ENCODE measurements at places on chromosomes 7 and 10.

DNA sequence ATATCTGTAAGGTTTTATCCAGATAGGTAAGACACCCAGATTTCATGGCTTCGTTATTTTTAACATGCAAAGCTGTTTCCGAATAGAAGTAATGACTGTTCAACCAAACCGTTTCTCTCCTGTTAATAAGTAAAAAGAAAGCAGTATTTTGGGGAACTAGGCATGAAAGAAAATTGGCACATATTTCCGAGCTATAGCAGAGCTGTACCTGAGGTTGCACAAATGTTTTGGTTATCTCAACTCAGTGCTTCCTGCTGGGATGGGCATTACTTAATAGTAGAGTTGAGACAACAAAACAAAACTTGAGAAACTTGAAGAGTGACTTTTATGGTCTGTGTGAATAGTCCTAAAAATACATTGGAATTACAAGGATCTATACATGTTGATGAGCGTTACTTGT, 564.3 kb upstream of the SORCS1 start:
- no peak for DNase-seq

DNA sequence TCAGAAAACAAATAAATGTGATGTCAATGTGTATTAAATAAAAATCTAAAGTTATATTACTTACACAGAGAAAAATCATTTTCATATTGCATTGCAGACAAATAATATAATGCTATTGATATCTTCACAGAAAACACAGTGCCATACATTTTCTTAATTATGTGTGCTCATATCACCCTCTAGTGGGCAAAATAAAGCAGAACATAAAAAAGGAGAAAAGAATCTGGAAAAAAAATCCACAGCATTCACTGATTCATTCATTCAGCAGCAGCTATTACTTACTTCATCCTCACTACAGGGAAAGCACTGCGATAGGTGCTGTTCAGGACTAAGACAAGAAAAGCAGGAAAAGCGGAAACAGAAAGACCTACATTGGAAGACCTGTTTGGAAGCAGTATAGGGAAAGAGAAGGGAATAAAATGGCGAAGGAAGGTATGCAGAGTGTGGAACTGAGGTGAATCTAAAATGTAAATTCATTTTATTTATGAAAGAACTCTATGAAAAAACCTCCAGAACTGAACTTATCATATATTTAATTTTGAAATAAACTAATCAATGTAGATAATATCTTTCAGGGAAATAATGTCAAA, 73.2 kb downstream of the POT1 start:
- DNase-seq = peak; percentile 70

DNA sequence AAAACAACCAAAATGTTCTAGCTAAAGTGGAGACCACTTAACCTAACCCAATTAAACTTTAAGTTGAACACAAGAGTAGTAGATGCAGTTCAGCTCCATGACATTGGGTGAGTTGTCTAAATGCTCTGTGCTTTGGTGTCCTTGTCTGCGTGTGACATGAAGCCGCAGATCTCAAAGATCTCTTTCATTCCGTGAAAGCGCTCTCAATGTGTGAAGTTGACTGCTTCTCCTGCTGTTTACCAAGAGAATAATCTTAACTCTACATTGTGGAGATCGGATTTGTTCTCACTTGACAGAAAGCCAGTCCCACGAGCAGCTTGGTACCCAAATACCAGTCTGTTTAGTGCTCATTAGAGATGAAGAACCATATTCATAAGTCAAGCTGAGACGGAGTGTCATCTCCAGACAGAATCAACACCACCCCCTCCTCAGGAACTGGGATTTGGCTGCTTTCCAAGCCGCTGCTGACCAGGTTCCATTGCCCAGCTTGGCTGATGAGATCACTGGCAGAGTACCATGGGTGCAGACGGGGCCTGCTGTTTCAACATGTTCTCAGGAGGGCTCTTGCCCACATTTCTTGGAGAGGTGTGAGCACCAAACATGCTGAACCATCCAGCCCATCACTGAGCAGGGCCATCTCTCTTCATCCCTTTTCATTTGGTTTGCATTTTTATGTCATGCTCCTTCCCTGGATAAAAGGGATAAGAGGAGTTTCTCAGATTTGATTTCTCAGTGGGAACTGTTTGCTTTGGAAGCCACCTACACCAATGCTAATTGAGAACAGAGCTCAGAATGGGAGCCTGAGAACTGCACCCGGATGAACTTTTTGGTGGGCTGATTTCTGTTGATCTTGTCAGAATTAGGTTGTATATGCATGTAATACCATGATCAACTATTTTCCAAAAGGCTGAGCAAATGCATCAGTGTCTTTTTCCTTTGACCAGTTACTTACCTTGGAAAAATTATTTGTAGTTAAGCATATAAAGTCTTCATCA, 95.8 kb upstream of the AGBL3 start:
- DNase-seq = peak; percentile 48

- peak; percentile 83 for DNase-seq
Measured at GRCh38 chr10:102644646-102645387, 538 bp downstream of the TRIM8 start.

GRCh38 chr7:94115316-94115715, 111.2 kb upstream of the BET1 start:
- DNase-seq = no peak

DNA sequence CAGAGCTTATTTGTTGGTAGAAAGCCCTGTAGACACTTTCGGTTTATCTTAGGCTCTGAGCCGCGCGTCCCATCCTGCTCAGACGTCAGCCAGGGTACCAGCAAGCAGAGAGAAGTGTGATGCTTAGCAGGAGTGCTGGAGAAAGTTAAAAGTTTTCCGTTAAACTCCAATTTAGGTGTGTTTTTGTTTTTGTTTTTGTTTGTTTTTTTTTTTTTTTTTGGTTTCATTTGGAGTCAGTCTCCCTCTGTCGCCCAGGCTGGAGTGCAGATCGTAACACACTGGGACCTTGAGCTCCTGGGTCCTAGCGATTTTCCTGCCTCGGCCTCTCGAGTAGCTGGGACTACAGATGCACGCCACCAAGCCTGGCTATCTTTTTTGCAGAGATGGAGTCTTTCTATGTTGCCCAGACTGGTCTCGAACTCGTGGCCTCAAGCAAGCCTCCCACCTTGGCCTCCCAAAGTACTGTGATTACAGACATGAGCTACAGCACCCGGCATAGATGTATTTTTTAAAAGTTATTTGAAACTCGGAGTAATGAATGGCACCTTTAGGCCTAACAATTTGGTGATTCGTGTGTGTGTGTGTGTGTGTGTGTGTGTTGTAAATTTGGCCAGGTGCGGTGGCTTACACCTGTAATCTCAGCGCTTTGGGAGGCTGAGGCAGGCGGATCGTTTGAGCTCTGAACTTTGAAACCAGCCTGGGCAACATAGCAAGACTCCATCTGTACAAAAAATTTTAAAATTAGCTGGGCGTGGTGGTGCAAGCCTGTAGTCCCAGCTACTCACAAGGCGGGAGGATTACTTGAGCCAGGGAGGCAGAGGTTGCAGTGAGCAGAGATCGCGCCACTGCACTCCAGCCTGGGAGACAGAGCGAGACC, 1.3 kb upstream of the HIP1 start:
- DNase-seq = no peak

- no peak for DNase-seq
Measured at GRCh38 chr7:123341102-123341501, 141.3 kb upstream of the SLC13A1 start.

DNA sequence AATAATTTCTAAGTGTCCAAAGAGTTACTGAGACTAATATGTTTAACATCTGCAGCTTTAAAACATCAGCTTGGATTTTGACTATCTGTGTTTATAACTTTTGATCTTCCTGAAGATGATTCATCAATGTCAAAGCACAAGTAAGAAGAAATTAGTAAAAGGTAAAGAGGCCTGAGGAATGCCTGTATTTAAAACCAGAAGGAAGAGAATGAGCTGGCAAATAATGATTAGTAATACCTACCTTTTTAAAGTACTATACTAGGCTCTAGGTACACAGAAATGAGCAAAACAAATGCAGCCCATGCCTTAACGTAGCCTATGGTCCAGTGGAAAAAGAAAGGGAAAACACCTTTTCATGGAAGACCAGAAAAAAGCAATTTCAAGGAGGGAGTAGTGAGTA, 158.0 kb downstream of the KCND2 start:
- DNase-seq = no peak

GRCh38 chr10:31972519-31973041, 43.9 kb upstream of the ARHGAP12 start:
- no peak for DNase-seq

DNA sequence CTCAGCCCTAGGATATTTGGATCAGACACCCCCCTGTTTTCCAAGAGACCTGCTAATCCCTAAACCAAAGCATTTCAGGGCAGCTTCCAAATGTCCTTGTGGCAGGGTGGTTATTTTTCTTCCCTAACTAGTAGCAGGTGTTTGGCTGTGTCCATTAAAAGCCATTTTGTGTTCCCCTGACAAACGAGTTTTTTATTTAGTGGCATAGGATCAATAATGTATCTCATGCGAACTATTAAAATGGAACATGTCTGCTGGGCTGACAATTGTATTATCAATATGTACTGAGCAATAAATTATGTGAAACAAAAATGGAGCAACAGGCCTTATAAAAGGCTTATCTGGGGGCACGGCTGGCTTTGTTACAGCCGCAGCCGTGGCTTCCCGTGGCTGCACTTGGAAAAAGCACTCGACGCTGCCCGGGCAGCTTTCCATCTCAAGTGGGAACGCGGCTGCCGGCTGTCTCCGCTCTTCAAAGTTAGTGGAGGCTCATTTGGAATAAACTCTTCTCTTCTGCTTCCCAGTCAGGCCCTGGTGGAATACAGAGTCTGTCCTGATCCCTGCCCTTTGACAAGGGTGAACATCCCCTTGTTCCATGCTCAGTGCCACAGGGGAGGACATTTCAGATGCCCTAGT, 554.3 kb downstream of the TYW1 start:
- DNase-seq = peak; percentile 41

- peak; percentile 24 for DNase-seq
Measured at GRCh38 chr7:80681272-80681885, 42.9 kb downstream of the CD36 start.

- no peak for DNase-seq
Measured at GRCh38 chr7:147069771-147070170, 953.2 kb downstream of the CNTNAP2 start.

- peak; percentile 86 for DNase-seq
Measured at GRCh38 chr7:99312316-99313203, 13.1 kb upstream of the ARPC1A start.

DNA sequence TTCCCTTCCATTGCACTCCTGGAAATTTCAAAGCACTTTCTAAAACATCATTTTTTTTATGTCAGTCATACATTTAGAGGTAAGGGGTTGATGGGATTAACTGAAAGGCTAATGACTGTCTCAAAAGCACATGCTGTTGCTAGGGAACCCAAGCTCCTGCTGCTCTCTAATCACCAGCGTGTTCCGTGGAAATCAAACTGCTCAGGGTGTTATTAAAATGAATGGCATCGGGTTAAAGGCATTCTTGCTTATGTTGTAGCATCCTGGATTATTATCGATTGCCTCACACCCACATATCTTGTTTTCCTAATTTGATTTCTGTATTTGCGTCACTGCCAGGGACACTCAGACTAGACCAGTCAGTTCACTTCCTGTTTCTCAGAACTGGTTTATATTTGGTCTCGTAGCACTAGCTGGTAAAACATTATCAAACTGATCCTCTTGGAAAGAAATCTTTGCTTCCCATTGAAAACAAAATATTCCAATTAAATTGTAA, 216.5 kb upstream of the MKLN1 start:
- peak; percentile 64 for DNase-seq

GRCh38 chr7:2444476-2444875, 31.7 kb downstream of the GRIFIN start:
- DNase-seq = no peak

DNA sequence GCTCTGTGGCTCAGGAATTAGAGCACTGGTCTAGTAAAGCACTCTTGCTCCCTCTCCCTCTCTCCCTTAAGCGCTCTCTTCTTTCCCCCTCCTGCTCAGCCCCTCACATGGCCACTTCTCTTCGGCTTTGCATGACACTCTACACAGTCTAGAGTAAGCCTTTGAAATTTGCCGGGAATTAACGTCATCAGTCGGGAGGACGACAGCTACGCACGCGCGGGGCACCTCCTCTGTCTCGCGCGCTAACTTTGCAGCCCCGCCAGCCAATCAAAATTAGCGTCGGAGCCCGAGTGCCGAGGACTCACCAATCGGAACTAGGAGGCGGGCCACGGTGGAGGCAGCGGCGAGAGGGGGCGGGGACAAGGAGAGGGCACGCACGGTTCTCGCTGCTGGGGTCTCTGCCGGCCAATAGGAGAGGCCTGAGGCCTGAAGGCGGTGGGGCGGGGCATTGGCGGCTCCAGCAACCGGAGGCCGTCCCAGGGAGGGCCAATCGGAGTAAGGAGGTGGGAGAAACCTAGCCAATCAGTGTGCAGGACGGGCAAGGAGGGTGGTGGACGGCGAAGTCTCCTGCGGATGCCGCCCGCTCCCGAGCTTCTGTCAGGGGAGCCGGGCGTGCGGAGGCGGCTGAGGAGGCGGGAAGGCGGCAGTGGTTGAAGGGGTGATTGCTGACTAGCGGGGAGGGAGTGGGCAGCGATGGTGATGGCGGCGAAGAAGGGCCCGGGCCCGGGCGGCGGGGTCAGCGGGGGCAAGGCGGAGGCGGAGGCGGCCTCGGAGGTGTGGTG, at the start of gene AGFG2:
Gene AGFG2, plus strand, starts transcription at position 550 of the 782 bp plus-strand sequence. Its CDS starts 144 bp downstream, at position 694.
- peak; percentile 100 for DNase-seq

- no peak for DNase-seq
Measured at GRCh38 chr10:87670586-87670985, 10.9 kb downstream of the PAPSS2 start.

- peak; percentile 87 for DNase-seq
Measured at GRCh38 chr10:125768219-125768855, 7.3 kb downstream of the MMP21 start.

DNA sequence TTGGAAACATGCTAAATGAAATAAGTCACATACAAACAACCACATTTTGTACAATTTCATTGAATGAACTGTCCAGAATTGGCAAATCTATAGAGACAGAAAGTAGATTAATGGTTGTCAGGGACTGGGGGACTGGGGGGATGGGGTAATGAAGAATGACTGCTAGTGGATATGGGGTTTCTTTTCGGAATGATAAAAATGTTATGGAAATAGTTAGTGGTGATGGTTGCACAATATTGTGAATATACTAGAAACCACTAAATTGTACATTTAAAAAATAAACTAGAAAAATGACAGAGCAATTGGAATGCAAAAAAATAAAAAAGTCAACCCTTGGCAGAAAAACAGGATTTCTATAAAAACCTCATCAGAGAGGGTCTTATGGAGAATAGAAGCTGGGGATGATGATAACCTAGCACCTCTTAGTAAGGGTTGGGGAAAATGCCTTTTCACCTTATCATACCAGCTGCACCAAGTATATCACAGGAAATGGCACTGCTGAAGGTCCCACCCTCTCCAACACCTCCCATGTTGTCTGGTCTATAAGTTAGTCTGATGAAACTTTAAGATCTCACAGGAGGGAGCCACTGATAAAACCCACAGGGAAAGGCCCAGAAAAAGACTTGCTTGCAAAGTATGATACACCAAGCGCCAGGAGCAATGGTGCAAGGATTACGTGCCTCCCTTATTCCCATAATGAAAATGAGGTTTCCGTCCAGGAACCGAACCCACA, 23.1 kb upstream of the JAZF1 start:
- DNase-seq = no peak

GRCh38 chr7:54409917-54410316, 132.3 kb upstream of the VSTM2A start:
- DNase-seq = no peak
